Spinal cord (tissue), 10 donors: ENCODE measurements at places on chromosomes 12 and 14.

DNA sequence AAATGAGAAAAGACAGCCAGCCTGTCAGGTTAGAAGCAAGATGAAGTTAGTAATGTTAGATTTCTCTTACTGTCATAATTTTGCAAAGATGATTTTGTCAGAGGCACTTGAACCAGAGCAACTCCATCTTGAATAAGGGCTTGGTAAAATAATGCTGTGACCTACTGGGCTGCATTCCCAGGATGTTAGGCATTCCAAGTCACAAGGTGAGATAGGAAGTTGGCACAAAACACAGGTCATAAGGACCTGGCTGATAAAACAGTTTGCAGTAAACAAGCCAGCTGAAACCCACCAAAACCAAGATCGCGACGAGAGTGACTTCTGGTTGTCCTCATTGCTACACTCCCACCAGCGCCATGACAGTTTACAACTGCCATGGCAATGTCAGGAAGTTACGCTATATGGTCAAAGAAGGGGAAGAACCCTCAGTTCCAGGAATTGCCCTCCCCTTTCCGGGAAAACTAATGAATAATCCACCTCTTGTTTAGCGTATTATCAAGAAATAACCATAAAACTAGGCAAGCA lies 1313.5 kb upstream of the TMEM132C start:
- H3K27ac ChIP-seq, result no peak overlapping the region
- H3K4me1 ChIP-seq, result no peaks in the 10 kb centered on the region
- no peaks in the 10 kb centered on the region for H3K27me3 ChIP-seq

- no peak overlapping the region for H3K4me3 ChIP-seq
- H3K4me1 ChIP-seq, result peaks cover 10% of the 10 kb centered on the region
- no peak for DNase-seq
- H3K27me3 ChIP-seq, result peaks cover 2% of the 10 kb centered on the region
- H3K36me3 ChIP-seq, result no peaks in the 10 kb centered on the region
These were observed 25.4 kb downstream of the FGF6 start for GRCh38 chr12:4420138-4420670.

DNA sequence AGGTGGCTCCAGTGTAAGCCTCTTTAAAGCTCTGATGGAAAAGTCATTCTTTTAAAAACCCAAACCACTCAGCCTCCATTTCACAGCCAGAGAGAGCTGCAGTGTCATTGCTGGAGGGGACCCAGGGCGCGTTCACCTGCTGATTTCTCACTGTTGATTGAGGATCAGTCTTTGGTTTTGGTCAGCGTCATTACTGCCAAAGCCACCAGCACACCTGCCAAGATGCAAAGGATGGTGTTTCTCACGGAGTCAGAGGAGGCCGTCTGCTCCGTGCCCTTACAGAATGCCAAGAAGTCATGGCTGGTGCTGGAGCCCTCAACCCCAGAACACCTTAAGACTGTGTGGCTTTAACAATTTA lies 32.8 kb upstream of the BATF start:
- H3K36me3 ChIP-seq, result no peaks in the 10 kb centered on the region
- H3K27me3 ChIP-seq, result no peaks in the 10 kb centered on the region
- DNase-seq, result no peak
- no peak overlapping the region for H3K4me3 ChIP-seq
- H3K4me1 ChIP-seq, result no peaks in the 10 kb centered on the region
- H3K27ac ChIP-seq, result no peak overlapping the region

DNA sequence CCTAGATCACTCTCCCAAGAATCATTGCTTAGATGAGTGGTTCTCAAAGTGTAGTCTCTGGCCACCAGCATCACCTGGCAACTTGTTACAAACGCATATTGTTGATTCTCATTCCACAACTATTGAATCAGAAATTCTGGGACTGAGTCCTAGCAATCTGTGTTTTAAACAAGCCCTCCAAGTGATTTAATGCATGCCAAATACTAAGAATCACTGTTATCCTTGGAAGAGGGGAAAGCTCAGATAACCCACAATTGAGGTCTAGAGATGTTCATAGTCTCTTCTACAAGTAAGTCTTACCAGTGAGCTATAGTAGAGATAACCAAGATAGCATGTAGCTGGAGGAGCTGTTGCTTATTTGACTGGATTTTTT lies 666.6 kb downstream of the DIO2 start:
- H3K27me3 ChIP-seq, result no peaks in the 10 kb centered on the region
- no peaks in the 10 kb centered on the region for H3K36me3 ChIP-seq

DNA sequence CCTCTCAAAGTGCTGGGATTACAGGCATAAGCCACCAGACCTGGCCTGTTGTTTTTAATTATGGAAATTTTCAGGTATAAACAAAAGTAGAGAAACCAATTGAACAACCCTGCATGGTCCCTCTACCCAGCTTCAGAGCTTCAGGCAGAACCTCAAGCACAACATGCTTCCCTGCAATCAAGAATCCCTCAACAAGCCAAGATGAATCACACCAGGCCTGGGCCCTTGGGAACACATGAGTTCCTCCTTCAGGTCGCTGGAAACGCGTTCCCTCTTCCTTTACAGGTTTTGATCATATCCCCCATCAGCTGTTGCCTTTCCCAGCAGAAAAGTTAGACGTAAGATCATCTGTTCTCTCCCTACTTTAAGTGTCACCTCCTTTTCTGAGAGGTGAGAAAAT lies 20.5 kb upstream of the CORO1C start:
- peaks cover 13% of the 10 kb centered on the region for H3K4me1 ChIP-seq
- H3K27ac ChIP-seq, result peak overlapping the region; percentile 13
- H3K4me3 ChIP-seq, result no peak overlapping the region
- H3K36me3 ChIP-seq, result no peaks in the 10 kb centered on the region

DNA sequence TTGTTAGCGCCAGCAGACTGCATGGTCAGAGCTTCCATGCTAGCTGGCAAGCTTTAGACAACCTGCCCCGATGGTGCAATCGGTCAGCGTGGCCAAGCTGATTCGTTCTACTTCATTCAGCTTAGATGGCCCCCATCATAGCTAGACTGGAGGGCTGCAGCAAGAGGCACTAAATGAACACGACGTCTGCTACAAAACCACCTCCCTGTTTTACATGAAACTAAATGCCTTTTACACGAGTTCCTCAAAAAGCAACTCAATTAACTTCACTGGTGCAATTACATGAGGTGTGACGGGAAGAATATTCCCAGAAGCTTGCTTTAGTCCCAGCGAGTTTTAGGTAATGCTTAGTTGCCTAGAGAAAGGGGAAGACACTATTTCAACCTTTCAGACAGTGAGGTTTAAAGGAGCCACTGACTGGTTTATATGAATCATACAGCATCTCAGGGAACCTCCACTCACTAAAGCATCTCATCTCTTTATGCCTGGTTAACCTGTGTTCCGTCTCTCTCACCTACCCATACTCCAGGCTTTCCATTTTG lies 8.4 kb downstream of the NIN start:
- H3K4me1 ChIP-seq, result peaks cover 20% of the 10 kb centered on the region
- H3K4me3 ChIP-seq, result no peak overlapping the region
- H3K27ac ChIP-seq, result no peak overlapping the region

DNA sequence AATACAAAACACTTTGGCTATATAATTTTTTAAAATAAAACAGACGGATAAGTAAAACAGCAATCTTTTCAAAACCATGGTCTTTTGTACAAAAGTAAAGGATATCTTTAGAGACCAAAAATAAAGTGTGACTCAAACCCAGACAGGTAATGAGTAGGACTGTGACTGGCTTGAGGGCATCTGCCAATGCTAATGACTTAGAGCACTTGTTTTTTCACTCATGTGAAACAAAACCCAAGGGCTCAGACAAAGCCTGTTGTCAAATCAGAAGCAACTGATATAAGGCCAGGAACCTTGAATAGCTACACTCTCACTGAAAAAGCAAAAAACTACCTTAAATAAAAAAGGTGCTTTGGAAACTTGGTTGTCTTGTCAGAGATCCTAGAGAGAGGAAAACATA lies 357.4 kb downstream of the TMEM117 start:
- no peaks in the 10 kb centered on the region for H3K4me1 ChIP-seq
- no peaks in the 10 kb centered on the region for H3K27me3 ChIP-seq
- DNase-seq, result no peak
- no peak overlapping the region for H3K27ac ChIP-seq
- H3K4me3 ChIP-seq, result no peak overlapping the region
- no peaks in the 10 kb centered on the region for H3K36me3 ChIP-seq

DNA sequence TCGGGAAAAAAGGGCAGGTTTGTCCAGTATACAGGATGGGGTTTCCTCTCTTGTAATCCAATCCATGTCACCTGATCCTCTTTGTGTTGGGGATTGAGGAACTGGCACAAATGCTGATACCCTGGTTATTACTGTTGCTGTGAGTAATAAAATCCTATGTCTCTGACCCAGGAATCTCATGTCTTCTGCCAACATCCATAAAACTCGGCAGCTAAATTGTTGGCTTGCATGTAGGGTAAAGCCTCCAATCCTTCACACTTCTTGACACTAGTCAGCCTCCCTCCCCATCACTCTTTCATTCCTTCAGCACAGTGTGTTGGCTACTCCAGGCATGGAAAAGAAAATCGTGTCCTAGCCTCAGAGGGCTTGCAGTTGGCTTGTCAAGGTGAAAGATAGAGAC lies 9.2 kb upstream of the NOS1 start:
- no peaks in the 10 kb centered on the region for H3K4me1 ChIP-seq
- no peak for DNase-seq
- no peaks in the 10 kb centered on the region for H3K36me3 ChIP-seq
- H3K27me3 ChIP-seq, result peaks cover 9% of the 10 kb centered on the region

GRCh38 chr12:121793440-121793837 lies at the start of gene RHOF:
Gene RHOF (minus strand): TSS chr12:121793688. CDS start chr12:121793633, 55 bp downstream.
- H3K27ac ChIP-seq, result peak within 1 kb of the TSS; percentile 85
- H3K4me1 ChIP-seq, result peaks cover 78% of the 10 kb centered on the region
- DNase-seq, result no peak
- H3K36me3 ChIP-seq, result peaks cover 60% of the 10 kb centered on the region

GRCh38 chr12:116302166-116303058 lies 24.9 kb upstream of the MED13L start:
- peaks cover 19% of the 10 kb centered on the region for H3K4me1 ChIP-seq
- H3K36me3 ChIP-seq, result no peaks in the 10 kb centered on the region
- H3K27ac ChIP-seq, result peak overlapping the region; percentile 83
- no peaks in the 10 kb centered on the region for H3K27me3 ChIP-seq

DNA sequence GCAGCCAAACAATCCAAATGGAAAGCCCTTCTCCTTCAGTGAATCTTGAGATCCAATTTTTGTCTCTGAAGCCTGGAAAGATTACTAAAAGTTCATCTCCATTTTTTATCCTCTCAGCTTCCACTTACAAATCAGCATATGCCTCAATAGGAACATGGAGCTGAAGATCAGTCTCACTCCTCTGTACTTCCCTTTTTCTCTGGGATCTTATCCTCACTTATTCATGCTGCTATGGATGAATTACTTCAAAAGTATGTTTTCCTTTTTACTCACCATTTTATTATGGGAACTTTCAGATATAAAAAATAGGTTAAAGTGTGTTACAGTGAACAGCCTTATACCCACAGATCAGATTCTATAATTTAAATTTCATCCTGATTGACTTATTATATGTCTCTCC lies 14.4 kb upstream of the NTF3 start:
- H3K4me1 ChIP-seq, result no peaks in the 10 kb centered on the region
- no peaks in the 10 kb centered on the region for H3K36me3 ChIP-seq
- no peak overlapping the region for H3K27ac ChIP-seq
- no peaks in the 10 kb centered on the region for H3K27me3 ChIP-seq

DNA sequence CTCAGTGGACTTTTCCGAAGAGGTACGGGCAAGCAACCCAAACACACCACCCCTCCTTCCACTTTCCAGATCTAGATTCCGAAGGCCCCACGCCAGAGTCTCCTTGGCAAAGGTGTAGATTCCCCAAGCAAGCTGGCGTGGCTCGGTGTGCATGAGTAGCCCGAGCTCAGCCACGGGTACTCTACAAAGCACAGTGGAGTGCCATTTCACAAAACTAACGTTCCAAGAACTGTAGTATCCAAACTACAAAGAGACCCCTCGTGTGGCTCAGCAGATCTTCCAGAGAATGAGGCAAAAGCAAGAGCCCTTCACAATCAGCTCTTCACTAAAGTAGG lies 72.1 kb downstream of the FOXN3 start:
- no peak overlapping the region for H3K4me3 ChIP-seq
- DNase-seq, result no peak
- H3K27me3 ChIP-seq, result no peaks in the 10 kb centered on the region
- H3K36me3 ChIP-seq, result peaks cover 4% of the 10 kb centered on the region
- H3K4me1 ChIP-seq, result peaks cover 18% of the 10 kb centered on the region

- DNase-seq, result no peak
- no peak overlapping the region for H3K4me3 ChIP-seq
- no peaks in the 10 kb centered on the region for H3K27me3 ChIP-seq
- no peak overlapping the region for H3K27ac ChIP-seq
These were observed 1046.9 kb upstream of the FLRT2 start for GRCh38 chr14:84483072-84483420.

DNA sequence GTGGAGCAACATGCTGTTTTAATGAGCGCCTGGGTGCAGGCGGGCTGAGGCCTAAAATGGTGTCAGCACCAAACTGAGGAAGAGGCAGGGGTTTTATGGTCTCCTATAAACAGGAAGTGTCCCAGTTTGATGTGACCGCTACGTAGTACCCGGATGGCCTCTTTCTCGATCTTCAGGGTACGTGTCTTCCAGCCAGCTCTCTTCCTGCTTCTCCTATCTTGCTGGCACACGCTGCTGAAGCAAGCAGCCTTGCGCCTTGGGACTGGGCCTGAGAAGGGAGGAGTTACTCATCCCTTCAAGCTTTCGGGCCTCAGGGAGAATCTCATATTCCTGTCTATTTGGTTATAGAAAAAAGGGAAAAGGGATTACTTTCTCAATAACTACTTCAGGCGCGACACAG lies 28.2 kb upstream of the RNASE1 start:
- no peak overlapping the region for H3K4me3 ChIP-seq
- H3K27ac ChIP-seq, result no peak overlapping the region
- no peaks in the 10 kb centered on the region for H3K36me3 ChIP-seq
- no peaks in the 10 kb centered on the region for H3K27me3 ChIP-seq

- H3K27ac ChIP-seq, result no peak overlapping the region
- H3K27me3 ChIP-seq, result no peaks in the 10 kb centered on the region
- no peak for DNase-seq
- no peaks in the 10 kb centered on the region for H3K36me3 ChIP-seq
- no peak overlapping the region for H3K4me3 ChIP-seq
These were observed 89.7 kb upstream of the MYF6 start for GRCh38 chr12:80617733-80618132.

- H3K36me3 ChIP-seq, result no peaks in the 10 kb centered on the region
- H3K27ac ChIP-seq, result no peak overlapping the region
- no peak overlapping the region for H3K4me3 ChIP-seq
- H3K27me3 ChIP-seq, result no peaks in the 10 kb centered on the region
- no peak for DNase-seq
These were observed 40.8 kb upstream of the DCD start for GRCh38 chr12:54689034-54689372.

- no peaks in the 10 kb centered on the region for H3K27me3 ChIP-seq
- no peak overlapping the region for H3K27ac ChIP-seq
- H3K4me3 ChIP-seq, result no peak overlapping the region
- H3K36me3 ChIP-seq, result peaks cover 25% of the 10 kb centered on the region
- DNase-seq, result no peak
- peaks cover 10% of the 10 kb centered on the region for H3K4me1 ChIP-seq
These were observed 2.3 kb downstream of the DAZAP2 start for GRCh38 chr12:51240971-51241370.
